ENCODE measurements at places on chromosomes 7 and 10.

DNA sequence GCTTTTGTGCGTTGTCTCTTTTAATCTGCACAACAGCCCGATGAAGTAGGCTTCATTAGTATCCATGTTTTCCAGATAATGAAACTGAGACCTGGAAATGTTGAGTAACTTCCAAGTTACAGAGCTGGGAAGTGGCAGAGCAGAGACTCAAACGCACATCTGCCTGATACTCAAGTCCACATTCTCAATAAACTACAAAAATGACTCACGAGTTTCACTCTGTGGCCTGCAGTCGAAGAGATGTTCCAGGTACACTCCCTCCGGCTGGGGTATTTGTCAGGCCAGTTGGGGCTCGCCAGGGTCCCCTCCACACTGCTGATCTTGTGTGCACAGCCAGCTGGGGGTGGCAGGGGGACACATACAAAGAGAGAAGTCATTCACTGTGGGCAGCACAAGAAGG is 17.7 kb upstream of the OPALIN start:
- no peak for DNase-seq

- no peak for DNase-seq
Observed at GRCh38 chr7:50369143-50370026, 64.9 kb downstream of the IKZF1 start.

- DNase-seq, result no peak
Observed at GRCh38 chr7:150464962-150465361, 14.5 kb downstream of the GIMAP8 start.

- DNase-seq, result no peak
Observed at GRCh38 chr10:71873582-71874211, 22.6 kb upstream of the PSAP start.

- DNase-seq, result no peak
Observed at GRCh38 chr7:46461334-46461777, 540.3 kb upstream of the IGFBP3 start.

DNA sequence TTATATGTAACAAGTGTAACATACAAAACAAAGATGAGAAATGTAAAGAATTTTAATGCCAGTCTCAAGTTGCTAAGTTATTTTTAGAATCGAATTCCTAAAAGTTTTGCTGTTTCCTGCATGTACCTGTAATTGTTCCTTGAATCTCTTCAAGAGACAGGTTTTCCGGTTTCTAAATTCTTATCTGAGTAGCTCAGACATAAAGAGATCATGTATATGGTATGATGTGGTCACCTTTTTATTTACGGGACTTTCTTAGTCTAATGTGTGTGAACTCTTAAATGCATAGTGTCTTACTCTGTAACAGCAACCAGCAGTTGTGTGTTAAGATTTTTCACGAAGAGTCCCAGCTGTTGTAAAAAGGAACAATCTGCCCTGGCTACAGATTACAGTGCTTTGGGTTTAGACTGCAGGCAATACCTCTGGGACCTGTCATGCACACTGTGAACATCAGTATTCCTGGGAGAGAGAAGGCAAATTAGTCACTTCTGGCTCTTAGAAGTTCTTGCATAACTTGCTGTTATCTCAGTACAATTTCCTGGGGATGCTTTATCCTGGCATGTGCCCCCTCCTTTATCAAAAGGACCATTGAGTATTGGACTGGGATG is 263.4 kb downstream of the BICC1 start:
- no peak for DNase-seq

GRCh38 chr10:109920016-109920415 is 3.3 kb downstream of the XPNPEP1 start:
- no peak for DNase-seq

- DNase-seq, result no peak
Observed at GRCh38 chr7:141295367-141295895, 221.6 kb downstream of the TMEM178B start.

GRCh38 chr7:25786936-25787335 is 365.1 kb upstream of the NFE2L3 start:
- no peak for DNase-seq

- no peak for DNase-seq
Observed at GRCh38 chr7:33981671-33982424, 76.5 kb downstream of the BMPER start.

GRCh38 chr10:8873310-8873709 is 818.8 kb downstream of the GATA3 start:
- no peak for DNase-seq

DNA sequence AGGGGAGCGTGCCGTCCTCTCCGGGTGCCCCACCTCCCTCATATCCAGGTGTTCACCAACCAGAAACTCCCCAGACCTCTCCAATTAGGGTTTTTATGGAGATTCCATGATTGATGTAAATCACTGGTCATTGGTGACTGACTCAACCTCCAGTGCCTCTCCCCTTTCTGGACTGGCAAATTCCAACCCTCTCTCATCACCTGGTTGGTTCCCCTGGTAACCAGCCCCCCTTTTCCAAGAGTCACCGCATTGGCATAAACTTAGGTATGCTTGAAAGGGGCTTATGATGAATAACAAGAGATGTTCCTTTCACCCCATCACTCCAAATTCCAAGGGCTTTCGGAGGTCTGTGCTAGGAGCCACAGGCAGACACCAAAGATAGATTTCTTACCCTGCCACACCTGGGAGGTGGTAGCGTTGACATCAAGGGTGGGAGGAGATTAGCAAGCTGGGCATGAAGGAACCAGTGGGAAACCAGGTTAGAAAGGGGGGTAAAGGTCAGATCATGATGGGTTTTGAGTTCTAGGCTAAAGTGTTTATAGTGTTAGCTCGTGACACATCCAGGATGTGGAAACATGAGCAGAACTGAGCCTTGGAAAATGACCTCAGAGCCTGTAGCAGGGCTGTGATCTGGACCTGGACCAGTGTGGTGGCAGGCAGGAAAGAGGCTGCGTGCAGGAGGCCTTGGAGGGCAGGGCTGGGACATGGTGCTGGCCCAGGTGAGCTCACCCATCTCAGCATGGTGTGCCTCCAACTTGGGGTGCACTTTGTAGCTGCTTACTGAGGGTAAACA is 45.1 kb downstream of the CAMK1D start:
- no peak for DNase-seq

DNA sequence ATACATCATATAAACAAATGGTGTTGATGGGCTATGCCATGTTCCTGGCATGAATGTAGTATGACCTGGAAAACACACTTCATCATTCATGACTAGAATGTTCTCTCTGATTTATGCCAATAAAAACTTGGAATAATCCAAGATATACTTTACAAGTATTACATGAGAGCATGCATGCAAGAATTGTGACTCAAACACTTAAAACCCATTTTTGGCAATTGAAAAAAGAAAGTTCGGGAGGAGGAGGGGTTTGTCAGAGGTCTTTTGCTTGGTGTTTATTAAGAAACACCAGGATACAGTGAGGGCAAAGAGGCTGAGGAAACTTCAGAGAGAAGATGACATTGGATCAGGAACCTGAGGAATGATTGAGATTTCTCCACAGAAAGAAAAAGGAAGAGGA is 10.2 kb upstream of the CUL1 start:
- no peak for DNase-seq

DNA sequence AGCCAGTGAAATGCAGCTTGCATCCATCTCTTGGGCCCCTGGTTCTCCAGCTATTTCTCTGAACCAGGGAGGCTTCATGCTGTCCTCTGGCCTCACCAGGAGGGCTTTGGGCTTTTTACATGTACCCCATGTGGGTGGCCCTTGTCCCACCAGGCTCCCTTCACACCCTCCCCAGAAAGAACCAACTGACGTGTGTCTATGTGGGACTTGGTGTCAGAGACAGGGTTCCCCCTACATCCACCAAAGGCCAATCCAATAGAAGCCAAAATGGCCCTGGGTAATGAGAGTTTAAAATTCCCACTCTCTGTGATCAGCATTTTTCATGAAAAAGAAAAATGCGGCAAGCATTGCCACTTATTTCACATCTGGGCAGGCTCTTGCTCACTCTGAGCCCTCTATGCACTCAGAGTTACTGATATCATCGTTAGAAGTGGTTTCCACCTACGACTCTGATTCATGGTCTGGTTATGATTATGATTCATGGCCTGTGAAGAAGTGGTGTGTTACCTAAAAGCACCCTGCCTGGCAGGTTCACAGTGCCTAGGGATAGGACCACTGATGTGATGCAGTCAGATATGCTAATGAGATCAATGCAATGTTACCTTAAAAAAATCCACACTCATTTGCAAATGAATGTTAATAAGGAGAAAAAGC is 133.5 kb downstream of the BUB3 start:
- peak; percentile 14 for DNase-seq

DNA sequence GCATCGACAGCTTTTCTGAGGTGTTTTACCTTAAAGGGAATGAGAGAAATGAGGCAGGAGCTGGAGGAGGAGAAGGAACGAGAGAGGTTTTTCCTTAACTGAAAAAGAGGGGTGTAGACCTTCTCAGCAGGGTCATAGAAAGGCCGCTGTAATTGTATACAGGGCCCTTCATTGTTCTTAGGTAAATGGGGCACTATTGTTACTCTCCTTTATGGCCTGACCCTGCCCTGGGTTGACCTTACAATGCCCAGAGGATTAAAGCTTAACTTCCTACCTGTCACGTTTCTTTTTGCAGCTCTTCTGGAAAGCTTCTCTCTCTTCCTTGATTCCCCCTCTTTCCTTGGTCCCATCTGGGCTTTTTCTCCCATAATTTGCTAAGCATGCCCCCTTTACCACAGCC is 13.7 kb upstream of the PDLIM1 start:
- no peak for DNase-seq

DNA sequence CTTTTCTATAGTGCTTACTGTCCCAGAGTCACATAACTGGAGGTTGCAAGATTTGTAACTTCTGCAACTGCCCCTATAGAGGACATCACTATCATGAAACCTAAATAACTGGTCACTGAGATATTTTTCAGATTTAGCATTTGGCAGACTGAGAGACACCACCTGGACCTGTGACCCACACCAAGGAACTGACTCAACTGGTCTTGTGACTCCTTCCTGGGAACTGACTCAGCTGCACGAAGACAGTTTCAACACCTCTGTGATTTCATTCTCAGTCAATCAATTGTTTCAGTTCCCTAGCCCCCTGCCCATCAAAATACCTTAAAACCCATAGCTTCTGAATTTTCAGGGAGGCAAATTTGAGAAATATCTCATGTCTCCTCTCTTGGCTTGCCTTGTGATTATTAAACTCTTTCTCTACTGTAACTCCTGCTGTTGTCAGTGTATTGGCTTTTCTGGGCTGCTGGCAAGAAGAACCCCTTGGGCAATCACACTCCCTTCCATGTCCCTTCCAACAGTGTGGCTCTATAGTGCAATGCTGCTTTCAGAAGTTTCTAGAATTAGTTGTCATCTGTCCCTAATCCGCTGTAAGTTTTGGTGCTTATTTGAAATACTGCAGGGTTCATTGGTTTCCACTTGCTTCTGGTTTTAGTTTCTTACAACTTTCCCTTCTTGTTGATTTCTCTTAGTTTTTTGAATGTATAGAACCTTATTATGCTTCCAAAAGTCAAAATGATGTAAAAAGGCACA is 127.8 kb upstream of the ADCY1 start:
- DNase-seq, result no peak

GRCh38 chr7:16450366-16450765 is 15.2 kb downstream of the SOSTDC1 start:
- no peak for DNase-seq

DNA sequence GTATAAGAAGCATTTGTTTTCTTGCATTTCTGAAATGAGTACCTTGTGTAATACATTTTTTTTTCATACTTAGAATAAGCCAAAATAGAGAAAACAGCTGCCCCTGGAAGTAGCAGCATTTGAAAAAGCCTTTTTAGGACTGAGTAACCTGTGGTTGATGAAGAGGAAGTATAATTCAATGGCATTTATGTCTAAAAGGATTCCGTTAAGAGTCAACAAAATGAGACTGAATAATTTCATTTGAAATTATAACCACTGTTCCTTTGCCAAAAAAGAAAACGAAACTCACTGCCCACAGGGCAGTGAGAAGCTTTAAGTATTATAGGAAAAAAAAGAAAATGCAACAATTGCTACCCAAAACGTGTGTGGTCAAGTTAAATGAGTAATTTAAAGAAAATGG is 705.6 kb upstream of the PHF14 start:
- no peak for DNase-seq

GRCh38 chr7:30524545-30524944 is 19.9 kb upstream of the GGCT start:
- no peak for DNase-seq

DNA sequence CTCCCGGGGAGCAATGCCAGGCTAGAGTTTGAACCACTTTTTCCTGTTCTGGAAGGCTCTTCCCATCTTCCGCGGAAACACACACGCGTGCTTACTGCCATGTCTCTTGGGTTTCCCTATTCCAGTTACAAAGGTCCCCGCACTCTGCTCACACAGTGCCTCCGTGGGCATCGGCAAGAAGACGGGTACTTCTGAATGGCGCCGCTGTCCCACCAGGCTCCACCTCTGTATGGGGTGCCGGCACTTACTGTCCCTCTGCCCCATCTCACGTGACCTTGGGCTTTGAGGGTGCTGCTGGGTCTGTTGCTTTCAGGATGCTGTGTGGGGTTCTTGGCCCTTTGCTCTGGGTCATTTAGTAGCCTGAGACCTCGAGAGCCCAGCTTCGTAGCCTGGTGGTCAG is 170.7 kb upstream of the SH2B2 start:
- DNase-seq, result no peak

DNA sequence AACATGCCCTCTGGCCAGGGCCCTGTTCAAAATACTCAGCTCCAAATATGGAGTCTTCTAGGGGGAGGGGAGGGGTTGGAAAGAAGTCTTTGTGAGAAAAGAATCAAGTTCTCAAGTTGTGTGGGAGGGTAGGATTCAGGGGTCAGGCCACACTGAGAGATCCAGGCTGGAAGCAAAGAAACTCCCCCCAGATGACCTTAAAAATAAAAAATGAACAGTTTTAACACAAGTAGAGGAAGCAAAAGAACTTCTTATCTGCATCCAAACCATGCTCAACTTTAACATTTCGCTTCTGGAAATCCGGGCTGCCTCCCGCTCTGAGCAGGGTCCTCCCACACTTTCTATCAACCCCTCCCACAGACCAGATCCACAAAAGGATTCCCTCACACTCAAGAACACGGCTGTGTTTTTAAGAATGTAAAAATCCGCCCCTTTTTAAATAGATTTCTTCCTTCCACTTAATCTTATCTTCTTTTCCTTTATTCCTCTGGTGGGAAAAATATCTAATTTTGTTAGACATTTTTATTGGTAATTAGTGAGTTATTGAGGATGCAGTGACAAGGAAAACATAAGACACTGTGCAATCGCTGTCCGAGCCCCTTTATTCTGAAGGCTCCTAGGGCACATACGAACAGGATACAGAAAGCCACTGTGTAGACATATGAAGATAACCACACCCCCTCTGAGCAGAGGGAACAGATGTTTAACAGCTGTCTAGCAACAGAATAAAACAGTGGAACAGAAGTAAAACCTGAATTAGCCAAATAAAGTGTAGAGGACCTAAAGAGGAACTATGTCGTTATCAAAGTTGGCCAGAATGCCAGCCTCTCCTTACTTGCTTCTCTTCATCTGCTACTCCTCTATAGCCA is 43.8 kb downstream of the CYTH3 start:
- no peak for DNase-seq
